Esophagus muscularis mucosa (tissue), 4 donors: ENCODE measurements at places on chromosomes 12 and 14. TPM values are rescaled to one million over a fixed set of nuclear protein-coding genes. Genes with fewer than 3 reads are reported as not detected.

DNA sequence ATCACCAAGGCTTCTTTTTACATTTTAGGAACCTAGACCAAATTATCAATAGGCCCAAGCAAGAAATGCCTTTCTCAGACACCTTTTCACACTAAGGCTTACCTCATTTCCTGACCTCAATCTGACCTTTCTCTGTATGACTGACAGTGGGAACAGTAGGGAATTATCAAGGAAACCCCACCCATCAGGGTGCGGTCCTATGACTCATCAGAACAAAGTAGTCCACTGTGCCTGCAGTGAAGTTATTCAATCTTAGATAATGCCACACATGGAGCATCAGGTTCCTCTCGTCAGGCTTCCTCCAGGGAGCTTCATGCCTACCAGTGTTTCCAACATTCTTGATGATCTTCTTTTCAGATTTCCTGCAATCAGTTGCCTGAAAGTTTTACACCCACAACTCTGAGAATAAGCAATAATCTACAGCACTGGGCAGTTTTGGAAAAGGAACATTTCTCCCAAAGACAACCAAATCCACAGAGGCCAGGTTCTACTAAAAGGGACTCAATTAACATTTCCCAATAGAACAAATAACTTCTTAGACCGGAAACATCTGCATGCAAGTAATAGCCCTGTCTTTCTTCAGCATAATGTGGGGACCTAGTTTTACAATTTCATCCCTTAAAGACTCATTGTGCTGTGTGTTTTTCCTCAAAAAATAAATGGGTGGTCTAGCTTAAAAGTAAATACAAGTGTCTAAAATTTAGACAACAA, 35.9 kb upstream of the TMTC2 start:
- no peak for DNase-seq

- no peak for DNase-seq
These were observed 12.9 kb downstream of the FAM161B start for GRCh38 chr14:73937012-73937411.

GRCh38 chr12:116135209-116135930, 142.1 kb downstream of the MED13L start:
- no peak for DNase-seq

DNA sequence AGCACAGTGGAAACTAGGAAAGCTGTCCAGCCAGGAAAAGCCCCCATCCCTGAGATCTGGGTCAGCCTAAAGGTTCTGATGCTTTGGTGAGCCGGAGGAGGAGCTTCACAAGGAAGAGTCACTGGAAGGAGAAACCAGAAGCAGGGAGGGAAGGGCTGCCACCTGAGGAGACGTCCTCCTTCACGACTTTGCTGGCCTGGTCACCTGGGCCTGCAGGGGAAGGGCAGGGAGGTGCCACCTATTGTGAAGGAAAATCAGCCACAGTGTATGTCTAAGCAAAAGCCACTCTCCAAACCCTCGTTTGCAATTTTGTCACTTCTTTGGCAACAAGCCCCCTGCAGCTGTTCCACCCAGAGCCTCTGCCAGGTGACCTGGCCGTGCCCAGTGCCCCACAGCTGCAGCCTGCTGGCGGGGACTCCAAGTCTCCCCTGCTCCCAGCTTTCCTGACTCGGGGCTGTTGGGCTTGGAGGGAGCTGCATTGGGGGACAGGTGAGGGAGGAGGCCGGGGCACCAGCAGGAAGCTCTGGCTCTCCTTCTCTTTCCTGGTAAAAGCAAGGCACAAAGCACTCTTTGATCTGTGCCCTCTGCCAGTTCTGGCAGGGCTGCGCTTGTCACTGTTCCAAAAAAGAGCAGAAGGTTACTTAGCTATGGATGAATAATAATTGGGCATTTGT, 120.9 kb upstream of the BCL2L14 start:
- DNase-seq, result peak; percentile 60

DNA sequence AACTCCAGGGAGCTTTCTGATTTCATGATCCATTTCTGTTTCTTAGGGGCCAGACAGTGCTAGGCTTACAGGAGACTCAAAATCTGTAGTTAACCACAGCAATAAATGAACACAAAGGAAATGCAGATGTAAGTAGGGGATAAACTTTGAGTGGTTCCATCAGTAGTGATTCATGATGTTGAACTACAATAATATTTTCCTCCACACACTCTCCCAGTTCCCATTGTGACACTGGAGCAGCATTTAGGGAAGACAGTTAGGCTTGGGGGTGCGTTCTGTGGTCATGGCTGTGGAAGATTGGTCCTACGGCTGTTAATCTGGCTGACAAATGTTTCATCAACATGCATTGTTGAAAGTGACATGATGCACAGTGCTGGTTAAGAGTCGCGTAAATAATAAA, 66.9 kb downstream of the HMGA2 start:
- DNase-seq, result no peak

DNA sequence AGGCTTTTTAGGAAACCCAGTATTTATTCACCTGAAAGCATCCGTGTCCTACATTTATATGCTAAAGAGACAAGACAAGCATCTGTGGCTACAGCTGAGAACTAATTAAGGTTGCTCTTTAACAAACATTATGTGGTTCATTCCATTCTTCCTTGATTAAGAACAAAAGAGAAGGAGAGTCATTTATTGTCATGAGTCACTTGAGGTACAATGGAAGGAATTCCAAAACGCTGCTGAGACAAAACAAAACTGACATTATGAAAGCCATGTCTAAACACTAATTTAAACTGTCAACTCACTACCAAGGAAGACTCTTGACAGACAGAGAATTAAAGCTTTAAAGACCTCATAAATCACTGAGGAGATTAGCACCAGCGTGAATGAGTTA, 214.4 kb downstream of the BMP4 start:
- no peak for DNase-seq

- no peak for DNase-seq
These were observed 21.7 kb upstream of the KICS2 start for GRCh38 chr12:64243809-64244208.

CELA1 gene
- total RNA-seq, result not detected

RIC8B gene
- 19.1 TPM for total RNA-seq

RDH16 gene
- not detected for total RNA-seq
